NCI-H1105 treated with DMSO at 0.1 percent for 48 hours (cell line): ENCODE measurements at places on chromosomes 6 and 20.

DNA sequence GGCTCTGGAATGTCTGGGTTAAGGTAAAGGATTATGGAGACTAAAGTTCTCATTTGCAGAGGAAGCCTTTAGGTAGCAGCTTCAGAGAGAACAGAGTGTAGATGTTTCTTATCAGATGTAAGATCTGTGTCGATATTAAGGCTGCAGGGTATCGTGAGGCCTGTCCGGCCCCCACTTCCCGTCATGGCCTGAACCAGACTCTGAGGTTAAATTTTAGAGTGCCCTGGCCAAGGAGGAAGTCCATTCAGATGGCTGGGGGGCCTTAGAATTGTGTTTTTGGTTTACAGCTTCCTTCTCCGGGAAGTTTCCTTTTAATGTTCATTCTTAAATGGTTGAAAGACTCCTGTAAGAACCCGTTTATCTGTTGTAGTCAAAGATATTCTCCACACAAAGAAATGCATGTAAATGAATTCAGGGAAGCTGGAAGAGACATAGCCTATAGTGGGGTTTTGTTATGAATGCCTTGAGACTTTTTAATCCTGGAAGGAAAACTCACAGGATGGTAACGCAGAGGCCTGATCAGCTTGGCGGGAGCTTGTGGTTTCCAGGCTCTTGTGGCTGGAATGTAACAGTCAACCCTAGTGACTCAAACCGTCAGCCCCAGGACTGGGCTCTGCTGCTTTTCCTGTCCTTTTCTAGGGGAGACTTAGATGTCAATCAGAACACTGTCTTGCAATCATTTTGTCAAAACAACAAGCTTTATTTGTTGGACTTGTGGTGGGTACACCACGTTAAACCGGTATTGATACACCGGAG, 34.7 kb downstream of the KIF25 start:
- no peak for DNase-seq

GRCh38 chr6:5567352-5567751, 306.0 kb downstream of the FARS2 start:
- no peak for DNase-seq

DNA sequence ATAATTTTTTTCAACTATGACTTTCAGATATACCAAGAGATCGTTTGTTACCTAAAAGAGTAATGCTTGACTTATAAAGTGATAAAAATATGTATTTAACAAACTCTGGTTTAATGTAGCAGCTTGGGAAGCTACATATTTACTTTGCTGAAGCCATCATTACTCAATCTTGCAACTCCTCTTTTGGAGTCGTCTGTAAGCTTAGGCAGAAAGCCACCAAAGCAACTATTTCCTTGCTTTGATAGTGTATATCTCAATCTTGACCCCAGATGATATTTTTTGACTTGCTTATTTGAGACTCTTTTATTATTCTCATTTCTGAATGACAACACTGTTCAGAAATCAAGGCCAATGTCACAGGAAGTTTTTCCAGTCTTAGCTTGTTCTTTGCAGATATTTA, 183.0 kb downstream of the SAMD5 start:
- no peak for DNase-seq

DNA sequence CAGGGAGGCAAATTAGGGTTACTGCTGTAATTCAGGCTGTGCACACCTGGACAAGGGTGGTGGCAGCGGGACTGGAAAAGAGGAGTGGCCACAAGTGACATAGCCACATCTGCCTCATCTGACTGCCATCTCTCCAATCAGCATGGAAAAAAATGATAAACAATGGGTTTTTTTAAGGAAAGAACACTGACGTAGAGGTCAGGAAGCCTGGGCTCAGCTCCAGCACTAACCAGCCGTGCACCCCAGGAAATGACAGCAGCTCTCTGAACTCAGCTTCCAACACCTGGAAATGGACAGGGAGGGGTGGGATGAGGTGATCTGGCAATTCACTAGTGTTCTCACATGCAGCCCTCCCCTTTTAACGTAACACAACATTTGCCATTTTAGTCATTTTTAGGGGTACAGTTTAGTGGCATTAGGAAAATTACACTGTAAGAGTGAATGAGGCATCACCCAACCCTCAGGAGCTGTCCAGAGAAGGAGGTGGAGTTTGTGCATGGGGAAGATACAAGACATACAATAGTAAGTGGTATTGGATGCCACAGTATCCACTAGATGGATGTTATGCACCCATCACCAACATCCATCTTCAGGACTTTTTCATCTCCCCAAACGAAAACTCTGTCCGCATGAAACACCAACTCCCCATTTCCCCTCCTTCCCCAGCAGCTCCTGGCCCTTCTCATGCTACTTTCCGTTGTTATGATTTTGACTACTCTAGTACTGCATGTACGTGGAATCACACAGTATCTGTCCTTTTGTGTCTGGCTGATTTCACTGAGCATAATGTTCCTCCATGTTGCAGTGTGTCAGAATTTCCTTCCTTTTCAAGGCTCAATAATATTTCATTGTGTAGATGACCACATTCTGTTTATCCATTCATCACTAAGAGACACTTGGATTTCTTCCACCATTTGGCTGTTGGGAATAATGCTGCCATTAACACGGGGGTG, 215.5 kb upstream of the ECI2 start:
- DNase-seq: no peak

- DNase-seq: no peak
Observed at GRCh38 chr6:48859562-48860123, 603.4 kb downstream of the MMUT start.

DNA sequence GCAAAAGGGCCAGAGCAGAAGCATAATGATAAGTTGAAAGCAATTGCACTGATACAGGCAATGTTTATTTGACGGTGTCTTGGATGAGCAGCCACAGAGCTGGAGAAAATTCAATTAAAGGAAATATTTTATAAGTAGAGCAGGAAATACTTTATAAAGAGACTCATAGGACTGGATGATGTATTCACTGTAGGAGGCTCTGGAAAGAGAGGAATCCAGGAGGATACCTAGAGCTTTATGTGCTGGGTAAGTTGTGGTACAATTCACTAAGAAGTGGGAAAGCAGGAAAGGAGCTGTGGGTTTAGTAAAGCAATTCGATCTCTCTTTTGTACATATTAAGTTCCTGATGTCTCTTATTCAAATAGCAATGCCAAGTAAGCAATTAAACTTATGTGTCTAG, 86.3 kb downstream of the C6orf118 start:
- no peak for DNase-seq

DNA sequence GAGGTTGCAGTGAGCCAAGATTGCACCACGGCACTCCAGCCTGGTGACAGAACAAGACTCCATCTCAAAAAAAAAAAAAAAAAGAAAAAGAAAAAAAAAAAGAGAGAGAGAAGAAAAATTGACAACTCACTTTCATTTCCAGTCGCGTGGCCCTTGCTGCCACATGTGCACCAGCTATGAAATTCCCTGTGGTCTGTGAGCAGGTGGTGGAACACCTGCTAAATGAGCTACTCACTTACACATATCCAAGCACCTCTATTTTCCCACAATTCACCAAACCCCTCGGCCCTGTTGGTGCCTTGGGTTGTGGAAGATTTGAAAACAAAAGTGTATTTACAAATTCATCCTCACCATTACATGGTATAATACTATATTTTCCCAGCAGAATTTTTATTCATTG, 105.2 kb upstream of the ASF1A start:
- DNase-seq: no peak

GRCh38 chr6:116596815-116597214, 19.5 kb upstream of the RSPH4A start:
- DNase-seq: no peak

DNA sequence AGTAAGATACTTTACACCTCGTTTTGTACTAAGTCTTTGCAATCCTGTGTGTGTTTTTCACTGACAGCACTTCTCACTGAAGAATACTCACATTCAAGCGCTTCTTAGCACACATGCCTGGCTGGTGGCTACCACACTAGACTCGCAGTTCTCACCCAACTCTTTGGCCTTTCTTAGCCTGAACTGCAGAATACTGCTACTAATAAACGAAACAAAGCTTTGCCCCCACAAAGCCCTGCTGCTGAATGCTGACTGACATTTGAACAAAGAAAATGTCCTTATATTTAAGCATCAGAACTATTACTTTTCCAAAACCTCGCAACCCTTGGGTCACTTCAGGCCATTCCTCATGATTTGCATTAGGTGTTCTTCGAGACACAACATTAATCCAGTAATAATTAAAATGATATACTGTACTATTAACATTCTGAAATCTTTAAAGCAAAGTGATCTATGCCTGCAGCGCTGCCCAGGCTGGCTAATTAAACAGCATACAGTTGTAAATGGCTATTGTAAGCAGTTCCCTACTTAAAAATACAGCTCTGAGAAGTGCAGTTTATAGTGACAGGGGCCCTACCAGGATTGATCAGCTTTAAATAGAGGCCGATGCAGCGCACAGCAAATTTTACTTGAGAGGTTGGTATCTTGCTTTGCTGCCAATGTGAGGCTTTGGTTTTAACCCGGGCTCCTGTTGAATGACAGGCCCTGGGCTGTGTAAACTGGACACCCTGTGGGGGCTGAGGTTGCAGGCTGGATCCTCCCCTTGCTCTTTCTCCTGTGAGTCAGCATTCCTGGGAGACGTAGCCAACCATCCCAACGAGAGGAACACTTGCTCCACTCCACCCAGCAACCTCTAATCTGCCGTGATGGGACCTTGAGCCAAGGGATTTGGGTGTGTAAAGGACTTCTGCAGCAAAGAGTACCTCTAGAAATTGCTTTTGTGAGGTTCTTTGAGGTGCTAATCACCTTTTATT, 899.0 kb downstream of the TFAP2A start:
- no peak for DNase-seq

GRCh38 chr20:62364911-62365736, 2.0 kb downstream of the LAMA5 start:
- no peak for DNase-seq

DNA sequence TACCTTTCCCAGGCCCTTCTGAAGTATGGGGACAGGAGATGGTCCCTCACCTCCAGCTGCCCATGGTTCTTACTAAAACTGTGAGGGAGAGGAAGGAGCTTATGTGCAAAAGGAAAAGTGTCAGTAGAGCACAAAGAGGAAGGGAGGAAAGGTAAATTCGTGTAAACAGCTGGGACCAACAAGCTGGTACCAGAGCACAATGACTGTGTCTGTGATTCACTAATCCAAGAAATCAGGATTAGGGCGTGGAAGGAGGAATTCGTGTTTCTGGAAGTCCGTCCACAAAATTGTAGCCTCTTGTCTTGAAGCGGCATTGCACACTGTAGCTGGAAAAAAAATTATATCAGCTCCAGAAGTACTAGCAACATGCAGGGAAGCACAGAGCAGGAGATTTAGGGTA, 129.0 kb upstream of the RREB1 start:
- DNase-seq: no peak

GRCh38 chr6:142404751-142405150, 102.9 kb downstream of the ADGRG6 start:
- DNase-seq: no peak

DNA sequence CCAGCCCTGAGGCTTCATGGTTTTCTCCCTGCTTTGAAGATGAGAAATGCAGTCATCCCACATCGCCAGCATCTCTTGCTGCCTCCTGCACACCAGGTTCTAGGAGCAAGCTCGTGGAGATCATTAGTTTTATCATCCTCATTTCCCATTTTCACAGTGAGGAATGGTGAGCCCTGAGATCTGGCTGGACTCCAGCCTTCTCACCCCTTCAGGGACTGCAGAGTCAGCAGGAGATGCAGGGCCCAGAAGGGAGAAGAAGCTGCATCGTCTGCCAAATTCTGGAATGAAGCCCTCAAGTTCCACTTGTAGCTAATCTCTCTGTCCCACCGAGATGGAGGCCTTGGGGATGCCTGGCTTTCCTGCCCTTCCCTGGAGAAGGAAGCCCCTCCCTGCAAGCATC, 216.8 kb downstream of the TAF4 start:
- DNase-seq: no peak

DNA sequence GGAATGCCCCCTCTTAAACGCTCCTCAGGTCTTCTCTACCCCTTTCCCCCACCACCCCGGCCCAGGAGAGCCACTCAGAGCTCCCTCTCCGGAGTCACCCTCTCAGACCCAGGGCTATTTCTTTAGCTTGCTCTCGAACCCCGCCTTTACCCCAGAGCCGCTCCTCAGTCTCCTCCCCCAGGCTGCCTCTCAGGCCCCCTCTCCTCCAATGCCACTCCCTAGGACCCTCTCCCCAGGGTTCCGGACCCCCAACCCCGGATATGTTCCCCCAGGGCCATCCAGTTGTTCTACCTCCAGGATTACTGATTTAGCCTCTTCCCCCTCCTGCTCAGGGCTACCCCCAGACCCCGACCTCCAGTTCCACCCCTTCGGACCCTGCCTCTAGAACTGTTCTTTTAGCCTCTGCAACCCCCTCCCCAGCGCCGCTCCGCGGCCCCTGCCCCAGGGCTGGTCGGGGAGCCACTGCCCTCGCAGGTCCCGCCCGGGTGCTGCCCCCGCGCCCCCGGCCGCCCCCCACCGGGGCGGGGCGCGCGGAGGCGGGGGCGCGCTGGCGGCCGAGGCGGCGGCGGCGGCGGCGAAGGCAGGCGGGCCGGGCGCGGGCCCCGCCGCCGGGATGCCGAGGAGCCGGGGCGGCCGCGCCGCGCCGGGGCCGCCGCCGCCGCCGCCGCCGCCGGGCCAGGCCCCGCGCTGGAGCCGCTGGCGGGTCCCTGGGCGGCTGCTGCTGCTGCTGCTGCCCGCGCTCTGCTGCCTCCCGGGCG, at the start of gene MMP24:
TSS of gene MMP24 (plus strand) at position 565 of the 758 bp plus-strand sequence. CDS start at position 614, 49 bp downstream.
- DNase-seq: peak; percentile 16

DNA sequence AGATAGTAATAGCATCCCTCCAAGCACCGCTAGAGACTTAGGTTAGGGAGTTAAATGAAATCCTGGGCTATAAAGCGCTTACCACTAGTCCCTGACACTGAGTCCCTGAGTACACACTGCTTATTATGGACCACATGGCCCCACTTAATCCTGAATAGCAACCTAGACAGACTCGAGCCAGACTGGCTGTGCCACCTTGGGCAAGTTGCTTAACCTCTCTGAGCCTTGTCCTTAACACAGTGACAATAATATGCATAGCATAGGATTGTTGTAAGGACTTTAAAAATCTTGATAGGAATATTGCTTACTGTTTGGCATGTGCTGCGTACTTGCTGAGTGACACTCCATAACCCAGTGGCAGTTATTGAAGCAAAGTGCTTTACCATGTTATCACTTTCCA, 125.6 kb upstream of the SASH1 start:
- no peak for DNase-seq

DNA sequence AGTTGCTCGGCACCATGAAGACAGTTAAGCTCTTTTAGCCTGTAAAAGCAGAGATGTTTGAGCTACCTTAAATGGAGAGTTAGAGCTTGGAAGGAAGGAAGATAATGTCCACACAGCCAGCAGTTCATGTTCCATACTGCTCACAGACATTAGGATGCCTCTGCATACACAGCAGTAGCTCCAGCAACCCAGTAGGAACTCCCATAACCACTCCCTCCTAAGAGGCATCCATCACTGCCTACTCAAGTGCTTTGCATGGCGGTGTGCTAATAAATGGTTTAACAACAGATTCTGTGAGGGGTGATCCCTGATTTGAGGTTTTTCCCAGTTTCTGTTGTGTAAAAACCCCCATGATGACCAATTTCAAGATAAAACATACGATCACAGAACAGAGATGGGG, 286.4 kb downstream of the HACE1 start:
- DNase-seq: no peak
